ENCODE measurements at places on chromosomes 13 and 19. TPM values are rescaled to one million over a fixed set of nuclear protein-coding genes. Genes with fewer than 3 reads are reported as not detected.

MYPOP gene
- 7.1 TPM for total RNA-seq

PDE4A gene
- 5.7 TPM for total RNA-seq

TRIP10 gene
- total RNA-seq = 16.7 TPM

MIA gene
- total RNA-seq = not detected

ZNF726 gene
- total RNA-seq = 11.5 TPM

IQCN gene
- total RNA-seq = 23.6 TPM

NAPSA gene
- total RNA-seq = 0.88 TPM

PRODH2 gene
- total RNA-seq = 0.64 TPM

SIX5 gene
- 2.0 TPM for total RNA-seq

CEACAM6 gene
- total RNA-seq = 0.20 TPM

ICAM4 gene
- total RNA-seq = not detected

LILRA1 gene
- not detected for total RNA-seq

KLHL1 gene
- total RNA-seq = not detected

ATP1A3 gene
- total RNA-seq = 650 TPM

CEBPA gene
- 0.66 TPM for total RNA-seq

LHFPL6 gene
- total RNA-seq = 1.7 TPM

AP3D1 gene
- 133 TPM for total RNA-seq

KIR2DL3 gene
- not detected for total RNA-seq

FAM174C gene
- 17.3 TPM for total RNA-seq

UTP14C gene
- 19.1 TPM for total RNA-seq

F10 gene
- 0.74 TPM for total RNA-seq

TEX29 gene
- 0.64 TPM for total RNA-seq

ZNF112 gene
- total RNA-seq = 7.6 TPM

POSTN gene
- total RNA-seq = 0.34 TPM

KLK15 gene
- not detected for total RNA-seq

TLE6 gene
- total RNA-seq = not detected

CGB1 gene
- not detected for total RNA-seq

COL4A1 gene
- 14.6 TPM for total RNA-seq

SPRED3 gene
- 8.7 TPM for total RNA-seq

IGLON5 gene
- 59.9 TPM for total RNA-seq

CARD8 gene
- 41.9 TPM for total RNA-seq

ZNF225 gene
- total RNA-seq = 7.1 TPM

C13orf46 gene
- total RNA-seq = 0.71 TPM

VN1R4 gene
- not detected for total RNA-seq

MLLT1 gene
- total RNA-seq = 52.9 TPM

TUBA3C gene
- not detected for total RNA-seq

Data from glutamatergic neuron (in vitro differentiated cells).